ENCODE measurements at places on chromosomes 5 and 9. TPM values are rescaled to one million over a fixed set of nuclear protein-coding genes. Genes with fewer than 3 reads are reported as not detected.

Gene YIPF5
- total RNA-seq: 36.3 TPM

Gene AFAP1L1
- total RNA-seq: 14.5 TPM

Gene IL7R
- 1.4 TPM for total RNA-seq

Gene NUTM2F
- total RNA-seq: not detected

Gene PAPPA
- 1.3 TPM for total RNA-seq

Gene GNA14
- not detected for total RNA-seq

Gene CCL27
- not detected for total RNA-seq

Gene ZNF622
- 34.4 TPM for total RNA-seq

Gene PCDHB16
- 0.14 TPM for total RNA-seq

Gene SH3RF2
- 19.2 TPM for total RNA-seq

Gene GGTA1
- 0.14 TPM for total RNA-seq

Gene SCGB3A2
- total RNA-seq: not detected

Gene SVEP1
- 0.19 TPM for total RNA-seq

Gene NRG2
- total RNA-seq: 0.05 TPM

Gene TOMM5
- 195 TPM for total RNA-seq

Gene SLIT3
- 1.3 TPM for total RNA-seq

Gene OR1Q1
- not detected for total RNA-seq

Gene PTGER4
- 10.8 TPM for total RNA-seq

Gene TRPM3
- total RNA-seq: not detected

Gene FGF1
- 2.0 TPM for total RNA-seq

Gene ADCY2
- total RNA-seq: not detected

Gene GOLGA1
- total RNA-seq: 8.9 TPM

Gene CD14
- total RNA-seq: 0.35 TPM

Gene LCP2
- not detected for total RNA-seq

Gene CHSY3
- total RNA-seq: 0.56 TPM

Gene CAMK2A
- total RNA-seq: not detected

Gene CDC23
- 18.9 TPM for total RNA-seq

Gene PCDH12
- not detected for total RNA-seq

Gene IFNA2
- not detected for total RNA-seq

Gene LMAN2
- 321 TPM for total RNA-seq

Gene LIX1
- total RNA-seq: not detected

Gene CER1
- total RNA-seq: not detected

Gene COL5A1
- total RNA-seq: 16.2 TPM

Gene ARHGAP26
- total RNA-seq: 1.5 TPM

Gene TTLL11
- 5.1 TPM for total RNA-seq

Gene SHOC1
- 0.19 TPM for total RNA-seq

Gene PCDHGA2
- 0.42 TPM for total RNA-seq

Gene SPINK13
- total RNA-seq: not detected

Gene TAF11L2
- not detected for total RNA-seq

Gene PKD2L2
- total RNA-seq: not detected

Gene TERT
- total RNA-seq: not detected

Gene STPG3
- not detected for total RNA-seq

Gene SH3TC2
- 7.3 TPM for total RNA-seq

Data from airway epithelial cell (primary cell).